ENCODE measurements at places on chromosomes 5 and 9. TPM values are rescaled to one million over a fixed set of nuclear protein-coding genes. Genes with fewer than 3 reads are reported as not detected.

DNA sequence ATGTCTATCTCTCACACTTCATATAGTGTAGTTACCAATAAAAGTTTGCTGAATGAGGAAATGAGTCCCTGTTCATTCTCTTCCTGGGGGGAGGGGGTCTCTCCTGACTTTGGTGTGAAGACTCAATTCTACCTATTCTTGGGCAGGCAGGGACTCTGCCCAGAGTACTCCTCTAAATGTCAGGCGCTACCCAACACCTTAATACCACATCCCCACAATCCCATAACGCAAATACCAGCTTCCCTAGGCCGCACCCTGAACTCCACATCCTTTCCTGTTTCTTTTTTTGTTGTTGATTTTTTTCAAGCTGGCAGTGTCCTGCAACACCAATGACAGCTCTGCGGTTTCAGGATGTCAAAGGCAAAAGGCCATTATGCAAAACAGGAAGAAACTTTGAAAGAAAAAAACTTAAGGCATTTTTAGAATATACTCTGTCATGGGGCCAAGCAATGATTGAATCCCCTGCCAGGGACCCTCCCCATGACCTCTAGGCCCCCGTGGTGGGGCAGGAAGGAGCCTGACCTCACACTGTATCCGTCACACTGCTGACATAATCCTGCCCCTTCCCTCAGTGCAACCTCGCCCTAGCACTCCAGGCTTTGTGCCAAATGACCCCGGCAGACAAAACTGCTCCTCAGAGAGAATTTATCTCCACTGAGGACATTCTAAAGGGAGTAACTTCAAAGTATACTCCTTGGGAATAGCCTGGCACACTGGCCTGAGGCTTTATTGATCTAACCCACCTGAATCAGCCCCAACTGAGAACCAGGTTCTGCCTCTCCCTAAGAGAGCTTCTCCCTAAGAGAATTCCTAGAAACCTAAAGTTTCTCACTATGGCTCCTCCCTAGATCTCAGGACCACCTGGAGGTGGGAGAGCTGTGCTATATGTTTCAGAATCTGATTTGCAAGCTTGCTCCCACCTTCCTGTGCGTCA lies 8.0 kb downstream of the B4GALT1 start:
- no peak for DNase-seq

DNA sequence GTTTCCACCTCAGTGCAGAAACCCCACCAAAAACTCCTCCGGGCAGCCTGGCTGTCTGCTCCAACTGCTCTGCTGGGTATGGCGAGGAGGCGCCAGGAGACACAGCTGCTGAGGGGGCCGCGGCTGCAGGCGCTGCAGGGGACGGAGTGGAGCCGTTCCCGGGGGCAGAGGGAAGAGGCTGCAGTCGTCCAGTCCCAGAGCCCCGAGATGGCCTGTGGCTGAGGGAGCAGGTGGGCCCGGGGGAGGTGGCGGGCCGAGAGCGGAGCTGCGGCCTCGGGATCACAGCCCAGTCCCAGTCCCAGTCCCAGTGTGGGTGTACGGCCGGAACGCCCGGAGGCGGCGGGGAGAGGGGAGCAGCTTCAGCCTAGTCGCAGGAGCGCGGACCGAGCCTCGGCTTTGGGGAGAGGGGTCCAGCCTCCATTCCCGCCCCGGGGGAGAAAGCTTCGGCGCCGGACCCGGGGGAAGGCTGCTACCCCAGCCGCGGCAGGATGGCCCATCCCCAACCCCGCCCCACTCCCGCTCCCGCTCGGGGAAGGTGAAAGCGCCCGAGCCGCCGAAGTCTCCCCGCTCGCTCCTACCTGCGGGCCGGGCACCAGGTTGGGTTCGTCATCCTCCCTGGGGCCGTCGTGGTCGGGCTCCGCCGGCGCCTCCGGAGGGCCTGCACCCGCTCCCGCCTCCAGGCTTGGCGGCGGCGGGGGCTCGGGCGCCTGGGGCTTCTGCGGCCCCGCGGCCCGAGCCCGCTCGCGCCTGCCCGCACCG lies 513 bp downstream of the FAM193B start:
- no peak for DNase-seq

- no peak for DNase-seq
Observed at GRCh38 chr9:119074017-119074416, 295.2 kb downstream of the BRINP1 start.

DNA sequence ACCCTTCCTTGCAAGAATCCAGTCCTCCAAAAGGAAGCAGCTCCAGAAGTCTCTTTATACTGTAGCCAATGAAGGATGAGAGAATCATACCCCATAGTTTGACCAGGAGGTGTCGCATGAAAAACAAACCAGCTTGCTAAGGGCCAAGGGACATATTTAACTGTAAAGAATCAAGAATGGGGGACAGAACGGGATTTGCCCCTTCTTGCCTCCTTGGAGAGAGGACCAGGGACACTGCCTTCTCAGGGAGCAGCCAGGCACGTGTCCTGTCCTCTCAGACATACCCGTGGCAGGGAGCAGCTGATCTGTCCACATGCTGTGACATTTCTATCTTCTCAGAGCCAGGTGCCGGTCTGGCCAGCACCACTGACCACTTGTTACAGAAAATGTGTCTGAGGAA lies 11.7 kb downstream of the PRUNE2 start:
- DNase-seq: no peak

GRCh38 chr5:130065617-130066016 lies 161.4 kb downstream of the CHSY3 start:
- no peak for DNase-seq

GRCh38 chr9:122446819-122447484 lies 30.8 kb downstream of the OR1J1 start:
- DNase-seq: no peak

DNA sequence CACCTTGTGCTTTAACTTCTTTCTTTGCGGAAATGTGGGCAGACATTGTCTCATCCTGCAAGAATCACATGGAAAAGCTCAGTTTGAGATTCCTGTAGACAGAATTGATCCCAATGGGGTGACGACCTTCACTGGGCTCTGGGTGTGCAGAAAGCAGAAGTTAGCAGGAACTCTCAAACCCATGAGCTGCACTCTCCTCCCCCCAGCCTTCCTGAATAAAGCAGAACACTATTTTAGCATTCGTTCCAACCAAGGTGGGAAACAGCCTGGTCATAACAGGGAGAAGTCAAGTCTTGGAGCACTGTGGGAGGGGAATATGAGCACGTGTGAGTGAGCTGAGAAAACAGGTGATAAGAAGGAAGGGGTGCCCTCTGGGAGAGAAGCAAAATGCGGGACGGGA lies 87.4 kb upstream of the FER start:
- DNase-seq: no peak

DNA sequence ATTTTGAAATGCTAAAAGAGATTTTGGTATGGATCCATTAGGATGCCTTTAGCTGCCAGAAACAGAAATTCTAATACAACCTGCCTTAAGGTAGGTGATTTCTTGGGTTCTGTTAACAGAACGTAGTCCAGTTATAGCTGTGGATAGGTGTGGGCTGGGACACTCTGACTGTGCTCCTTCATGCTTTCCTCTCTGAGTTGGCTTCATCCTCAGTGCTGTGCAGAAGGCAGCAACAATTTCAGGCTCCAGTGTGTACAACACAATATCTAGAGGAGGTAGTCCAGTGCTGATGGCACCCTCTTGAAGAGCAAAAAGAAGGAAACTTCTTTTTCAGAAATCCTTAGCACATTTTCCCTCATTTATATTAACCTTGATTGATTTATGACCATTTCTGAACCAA lies 34.4 kb downstream of the NNT start:
- no peak for DNase-seq

- no peak for DNase-seq
Observed at GRCh38 chr9:136021872-136022681, 60.9 kb upstream of the UBAC1 start.

GRCh38 chr5:175386526-175386925 lies 57.5 kb downstream of the DRD1 start:
- DNase-seq: no peak

GRCh38 chr9:6575324-6576034 lies 70.0 kb downstream of the GLDC start:
- no peak for DNase-seq

DNA sequence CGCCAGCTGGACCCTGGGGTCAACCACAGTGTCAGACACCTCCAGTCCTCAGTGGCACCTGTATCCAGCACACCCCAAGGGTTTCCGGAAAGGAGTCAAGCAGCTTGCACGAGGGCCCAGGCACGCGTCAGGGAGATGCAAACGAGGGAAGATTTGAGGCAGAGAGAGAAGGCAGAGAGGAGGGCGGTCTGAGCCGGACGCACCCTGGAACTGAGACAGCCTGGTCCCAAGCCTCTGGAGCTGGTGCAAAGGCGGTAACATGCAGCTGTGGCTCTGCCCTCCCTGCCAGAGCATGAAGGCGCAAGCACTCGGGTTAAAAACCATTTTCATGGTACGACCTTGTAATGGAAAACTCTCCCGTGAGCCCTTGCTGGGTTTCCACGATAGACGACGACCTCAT lies 32.2 kb downstream of the SLC6A18 start:
- DNase-seq: no peak

- no peak for DNase-seq
Observed at GRCh38 chr5:126531543-126532120, 63.4 kb downstream of the ALDH7A1 start.

DNA sequence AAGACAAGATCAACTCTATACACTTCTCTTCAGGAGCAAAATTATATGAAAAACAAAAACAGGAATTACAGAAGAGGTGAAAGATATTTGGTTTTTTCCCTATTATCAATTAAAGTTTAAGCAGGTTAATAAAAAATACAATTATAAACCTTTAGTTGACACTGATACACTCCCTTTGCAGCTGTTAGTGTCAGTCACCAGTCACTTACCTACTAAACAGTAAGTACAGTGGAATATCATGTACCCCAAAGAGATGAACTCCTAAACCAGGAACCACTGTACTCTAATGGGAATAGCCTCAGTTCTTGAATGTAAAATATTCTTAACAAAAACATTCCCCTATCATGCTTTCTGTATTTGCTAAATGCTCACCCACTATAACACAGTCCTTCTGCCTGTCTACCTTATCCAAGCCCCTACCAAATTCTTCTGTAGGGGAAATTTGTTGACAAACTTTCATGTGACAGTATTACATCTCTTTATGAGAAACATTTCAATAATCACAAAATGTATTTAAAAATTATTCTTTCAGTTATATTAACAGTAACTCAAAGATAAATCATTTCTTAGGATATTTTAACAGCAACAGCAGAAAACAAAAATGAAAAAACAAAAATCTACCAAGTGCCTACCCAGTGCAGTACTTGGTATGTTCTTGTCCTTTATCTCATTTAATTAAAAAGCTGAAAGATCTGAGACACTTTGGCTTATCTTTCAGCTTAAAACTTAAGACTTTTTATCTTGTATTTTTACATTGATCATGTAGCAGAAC lies 212.8 kb downstream of the MLLT3 start:
- no peak for DNase-seq

DNA sequence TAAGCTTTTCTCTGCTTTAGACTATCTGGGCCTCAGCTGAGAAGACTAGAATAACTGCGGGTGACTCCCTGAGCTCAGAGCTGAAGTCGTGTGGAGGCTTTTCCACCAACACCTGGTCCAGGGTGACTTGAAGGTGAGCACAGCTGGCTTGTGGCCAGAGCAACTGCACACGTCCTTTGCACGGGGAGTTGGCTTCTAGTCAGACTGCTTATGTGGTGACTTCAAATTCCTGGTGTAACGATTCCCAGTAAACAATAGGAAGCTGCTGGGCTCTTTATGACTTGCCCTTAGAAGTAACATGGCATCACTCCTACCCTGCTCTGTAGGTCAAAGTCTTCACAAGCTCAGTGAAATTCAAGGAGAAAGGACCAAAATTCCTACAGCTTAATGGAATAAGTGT lies 800.6 kb upstream of the CDH6 start:
- DNase-seq: no peak

GRCh38 chr5:124461157-124461556 lies 285.3 kb downstream of the ZNF608 start:
- no peak for DNase-seq

DNA sequence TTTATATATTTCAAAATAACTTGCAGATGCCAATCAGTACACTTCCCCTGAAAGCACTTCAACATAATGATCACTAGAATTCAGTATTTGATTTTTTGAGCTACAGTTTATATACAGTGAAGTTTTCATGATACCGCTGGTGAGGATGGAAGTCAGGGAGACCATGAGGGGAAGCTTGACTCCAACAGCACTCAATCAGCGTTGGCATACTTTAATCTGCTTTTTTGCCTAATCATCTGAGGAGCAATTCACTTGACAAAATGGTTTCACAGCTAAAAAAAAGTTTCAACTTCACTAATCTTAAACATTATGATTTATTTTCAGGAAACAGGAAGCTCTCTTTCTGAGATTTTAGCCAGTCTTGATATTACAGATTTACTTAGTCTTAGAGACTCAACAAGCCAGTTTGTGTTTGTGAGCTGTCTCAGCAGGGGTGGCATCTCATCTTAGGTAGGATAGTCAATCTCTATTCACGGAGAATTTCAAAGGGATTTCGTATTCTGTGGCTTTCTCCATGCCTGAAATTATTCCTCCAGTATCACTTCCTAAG lies 111.4 kb upstream of the ARRDC3 start:
- DNase-seq: no peak

GRCh38 chr5:176719113-176719739 lies 71.9 kb downstream of the TSPAN17 start:
- no peak for DNase-seq

GRCh38 chr9:77926371-77926878 lies 105.2 kb downstream of the GNAQ start:
- no peak for DNase-seq

DNA sequence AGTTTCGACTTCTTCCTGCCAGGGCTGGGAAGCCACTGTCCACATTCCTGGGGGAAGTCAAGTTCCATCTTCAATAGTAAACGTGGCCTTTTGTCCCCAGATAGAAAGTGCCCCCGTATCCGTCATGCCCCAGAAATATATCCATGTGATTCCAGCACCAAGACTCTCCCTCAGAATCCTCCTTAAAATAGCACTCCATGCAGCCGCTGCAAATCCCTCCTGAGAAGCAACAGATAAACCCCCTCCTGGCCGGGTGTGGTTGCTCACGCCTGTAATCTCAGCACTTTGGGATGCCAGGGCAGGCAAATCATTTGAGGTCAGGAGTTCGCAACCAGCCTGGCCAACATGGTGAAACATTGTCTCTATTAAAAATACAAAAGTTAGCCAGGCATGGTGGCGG lies 126.1 kb downstream of the OLFM1 start:
- no peak for DNase-seq

DNA sequence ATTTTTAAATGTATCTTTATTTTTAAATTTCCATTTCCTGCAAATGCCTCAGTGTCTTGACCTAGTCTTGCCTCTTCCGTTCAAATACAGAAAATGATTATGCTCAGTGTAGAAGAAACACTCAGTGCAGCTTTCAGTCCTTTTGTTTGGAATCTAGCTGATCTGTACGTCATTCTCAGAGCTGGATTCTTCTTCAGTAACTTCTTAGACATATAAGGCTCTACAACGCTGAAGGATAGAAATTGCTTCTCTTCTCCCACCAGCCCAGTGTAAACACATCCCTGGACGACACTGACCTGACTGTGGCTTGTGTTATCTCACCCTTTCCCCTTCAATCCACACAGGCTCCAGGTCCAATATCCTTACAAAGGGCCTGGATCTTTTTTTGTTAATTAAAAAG lies 3.2 kb upstream of the ALDH1B1 start:
- DNase-seq: no peak

GRCh38 chr5:150208187-150209098 lies 18.6 kb downstream of the SLC6A7 start:
- DNase-seq: no peak

Gene ACOT12
- not detected for total RNA-seq

Gene SPINK7
- total RNA-seq: not detected

Gene PCDHGA3
- total RNA-seq: 4.0 TPM

Gene ZMAT2
- 21.1 TPM for total RNA-seq

Gene AIF1L
- total RNA-seq: 3.1 TPM

Gene PCDHA1
- total RNA-seq: 0.06 TPM

Gene SPATA6L
- 3.8 TPM for total RNA-seq

Gene BTNL3
- not detected for total RNA-seq
